ENCODE measurements at places on chromosomes 2 and 18.

DNA sequence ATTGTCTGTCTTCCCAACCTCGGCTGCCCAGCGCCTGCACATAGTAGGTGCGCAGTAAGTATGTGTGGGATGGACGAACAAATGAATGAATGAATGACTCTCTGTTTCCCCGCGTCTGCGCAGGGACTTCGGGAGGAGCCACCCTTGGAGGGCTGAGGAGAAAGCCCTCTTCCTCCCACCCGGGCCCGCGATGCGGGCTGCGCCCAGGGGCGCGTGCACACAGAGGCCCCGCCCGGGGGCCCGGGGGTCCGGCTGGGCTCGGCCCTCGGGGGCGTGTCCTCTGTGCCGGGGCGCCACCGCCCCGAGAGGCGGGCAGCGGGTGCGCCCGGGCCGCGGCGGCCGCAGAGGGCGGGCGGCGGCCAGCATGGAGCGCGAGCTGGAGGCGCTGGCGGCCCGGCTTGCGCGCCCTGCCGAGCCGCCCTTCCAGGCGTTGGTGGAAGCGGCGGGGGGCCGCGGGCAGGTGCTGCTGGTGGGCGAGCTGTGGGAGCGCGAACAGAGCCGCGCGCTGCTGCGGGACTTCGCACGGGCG lies at the start of gene C2orf72:
Gene C2orf72, plus strand, starts transcription at position 322 of the 529 bp plus-strand sequence. Its CDS starts 43 bp downstream, at position 365.
- DNase-seq: no peak

DNA sequence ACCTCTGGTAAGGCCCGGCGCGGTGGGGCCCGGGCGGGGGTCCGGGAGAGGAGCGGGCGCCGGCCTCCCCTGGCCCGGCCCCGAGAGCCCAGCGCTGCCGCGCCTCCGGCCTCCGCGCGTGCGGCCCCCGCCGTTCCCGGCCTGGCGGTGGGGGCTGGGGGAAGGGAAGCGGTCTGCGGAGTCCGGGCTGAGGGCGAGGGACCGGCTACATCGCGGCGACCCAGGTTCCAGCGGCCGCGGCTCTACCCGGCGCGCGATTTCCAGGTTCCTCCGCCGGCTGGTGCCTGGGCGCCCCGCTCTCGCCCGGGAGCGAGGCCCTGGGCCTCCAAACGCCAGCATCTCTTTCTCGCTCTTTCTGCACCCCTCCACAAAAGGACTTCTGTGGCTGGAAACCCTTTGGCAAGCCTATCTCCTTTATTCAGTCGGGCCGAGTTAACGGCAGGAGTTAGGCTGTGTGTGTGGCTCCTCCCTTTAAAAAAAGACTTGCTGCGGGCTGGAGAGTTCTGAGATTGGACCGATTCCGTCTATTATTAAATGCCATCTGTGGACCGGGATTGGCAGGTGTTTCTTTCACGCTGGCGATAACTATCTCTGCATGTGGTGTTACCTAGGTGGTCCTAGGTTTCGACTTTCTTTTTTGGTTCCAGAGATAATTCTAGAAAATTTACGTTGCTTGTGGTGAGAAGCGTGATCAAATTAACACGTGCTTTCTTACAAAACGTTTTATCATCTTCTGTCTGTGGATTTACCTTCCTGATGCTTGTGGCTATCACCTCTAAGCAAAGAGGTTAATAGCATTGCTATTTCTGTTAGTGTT lies 592 bp downstream of the ME2 start:
- DNase-seq: no peak

DNA sequence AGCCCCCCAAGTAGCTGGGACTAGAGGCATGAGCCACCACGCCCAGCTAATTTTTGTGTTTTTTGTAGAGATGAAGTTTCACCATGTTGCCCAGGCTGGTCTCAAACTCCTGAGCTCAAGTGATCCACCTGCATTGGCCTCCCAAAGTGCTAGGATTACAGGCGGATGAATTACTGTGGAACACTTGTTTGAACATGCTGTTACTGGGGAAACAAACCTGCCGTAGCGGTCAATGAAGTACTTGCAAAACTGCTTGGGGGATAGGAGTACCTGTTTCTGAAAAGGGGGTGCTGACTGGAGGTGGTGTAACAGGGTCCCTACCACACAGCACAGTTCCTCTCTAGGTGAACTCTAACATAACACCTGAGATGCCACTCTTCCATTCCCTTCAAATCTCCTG lies 5.9 kb upstream of the IMPACT start:
- DNase-seq: no peak

GRCh38 chr18:33538418-33539042 lies 39.5 kb upstream of the ASXL3 start:
- no peak for DNase-seq

DNA sequence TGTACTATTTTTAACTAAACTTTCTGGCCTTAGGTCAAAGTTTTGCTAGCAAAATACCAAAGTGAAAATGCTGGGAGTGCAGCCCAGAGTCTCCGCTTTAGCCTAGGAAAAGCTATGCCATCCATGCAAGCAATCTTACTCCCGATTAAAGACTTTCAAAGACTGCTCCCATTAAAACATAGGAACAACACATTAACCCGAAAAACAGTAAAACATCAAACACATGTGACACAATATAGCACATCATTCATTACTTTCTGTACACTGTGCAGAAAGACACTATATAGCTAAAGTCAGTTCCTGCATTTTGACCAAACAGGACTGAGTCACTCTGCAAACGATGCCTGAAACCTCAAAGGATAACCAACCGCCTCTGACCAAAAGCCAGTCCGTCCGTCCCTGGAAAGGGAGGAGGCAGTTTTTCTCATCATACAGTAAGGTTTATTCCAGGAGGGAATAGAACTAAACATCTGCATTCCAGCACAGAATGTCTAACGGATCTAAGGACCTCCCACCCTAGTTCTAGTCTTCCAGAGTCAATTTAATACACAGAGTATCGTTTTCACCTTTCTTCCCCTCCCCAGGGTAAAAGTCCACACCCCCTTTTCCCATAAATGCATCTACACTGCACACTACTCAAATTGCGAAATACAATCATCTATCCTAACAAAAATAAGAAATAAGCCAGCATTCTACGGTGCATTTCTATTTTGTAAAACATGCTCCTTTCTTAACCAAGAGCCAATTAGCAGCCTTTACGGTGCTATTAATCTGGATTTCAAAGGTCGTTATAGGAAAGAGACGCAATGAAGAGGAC lies 1.7 kb downstream of the ROCK2 start:
- peak; percentile 17 for DNase-seq

DNA sequence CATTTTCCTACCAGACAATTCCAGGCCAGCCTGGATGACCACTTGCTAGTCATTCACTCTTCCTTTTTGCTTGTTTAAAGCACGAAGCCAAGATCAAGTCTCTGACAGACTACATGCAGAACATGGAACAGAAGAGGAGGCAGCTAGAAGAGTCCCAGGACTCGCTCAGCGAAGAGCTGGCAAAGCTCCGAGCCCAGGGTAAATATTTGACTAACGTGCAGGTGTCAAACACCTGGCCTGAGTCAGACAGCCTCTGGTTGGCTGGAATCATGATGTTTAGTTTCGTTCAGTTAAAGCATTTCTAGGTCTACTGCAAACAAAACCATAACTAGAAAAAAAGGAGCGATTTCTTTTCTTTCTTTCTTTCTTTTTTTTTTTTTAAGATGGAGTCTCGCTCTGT lies 44.2 kb upstream of the LYPD6B start:
- DNase-seq: no peak

- no peak for DNase-seq
Observed at GRCh38 chr2:218428846-218429558, 10.1 kb downstream of the VIL1 start.

DNA sequence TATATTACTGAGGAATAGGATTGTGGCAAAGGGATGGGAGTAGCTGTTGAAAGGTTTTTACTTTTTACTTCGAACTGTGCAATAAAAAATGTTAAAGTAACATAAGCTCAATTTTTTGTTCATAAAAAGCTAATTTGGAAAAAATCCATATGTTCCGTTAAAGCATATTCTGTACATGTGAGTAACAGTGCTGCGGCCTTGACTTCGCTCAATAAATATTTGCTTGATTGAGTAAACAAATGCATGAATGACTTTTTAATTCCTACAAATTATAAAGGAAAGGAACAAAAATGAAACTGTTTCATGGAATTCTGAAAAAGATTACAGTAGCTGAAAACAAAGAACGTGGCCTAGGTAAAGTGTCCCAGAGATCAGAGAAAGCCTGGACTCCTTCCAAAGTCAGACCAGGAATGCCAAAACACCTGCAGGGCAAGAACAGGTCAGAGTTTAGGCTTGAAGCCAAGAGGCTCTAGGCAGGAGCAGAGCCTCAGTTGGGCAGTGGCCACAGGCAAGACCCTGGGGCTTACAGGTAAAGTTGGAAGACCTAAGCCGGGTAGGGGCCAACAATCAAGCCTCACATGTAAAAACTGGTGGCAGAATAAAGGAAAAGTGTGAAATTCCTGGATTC lies 44.3 kb upstream of the FIGN start:
- DNase-seq: no peak

DNA sequence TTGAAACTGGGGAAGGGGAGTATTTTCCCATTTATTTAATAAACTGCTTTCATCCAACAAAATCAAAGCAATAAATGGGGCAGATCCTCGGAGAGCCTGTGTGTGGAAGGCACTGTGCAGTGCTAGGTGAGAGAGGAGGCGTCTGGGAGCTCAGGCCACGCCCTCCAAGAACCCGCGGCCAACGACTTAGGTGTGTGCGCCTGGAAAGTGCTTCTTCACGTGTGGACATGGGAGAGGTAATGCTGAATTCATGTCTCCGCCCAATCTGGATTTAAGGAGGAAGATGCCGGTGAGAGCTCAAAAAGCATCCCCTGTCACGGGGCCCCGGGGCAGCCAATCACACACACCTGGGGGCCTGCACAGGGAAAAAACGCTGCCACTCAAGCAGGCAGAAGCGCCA lies 77.4 kb downstream of the HDAC4 start:
- DNase-seq: no peak

DNA sequence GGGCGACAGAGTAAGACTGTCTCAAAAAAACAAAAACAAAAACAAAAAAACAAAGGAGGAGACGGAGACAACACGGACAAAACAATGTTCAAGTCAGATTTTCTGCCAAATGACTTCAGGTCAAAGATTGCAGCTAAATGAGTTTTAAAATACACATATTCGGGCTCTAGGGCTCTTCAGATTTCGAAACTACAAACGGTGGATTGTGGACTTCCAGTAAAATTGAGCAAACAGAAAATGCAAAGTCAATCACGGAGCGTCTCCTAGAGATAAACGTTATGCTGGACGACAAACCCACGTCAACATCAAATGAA lies 558 bp downstream of the MRPS5 start:
- DNase-seq: peak; percentile 4

- no peak for DNase-seq
Observed at GRCh38 chr2:147382322-147382948, 462.4 kb upstream of the ACVR2A start.

DNA sequence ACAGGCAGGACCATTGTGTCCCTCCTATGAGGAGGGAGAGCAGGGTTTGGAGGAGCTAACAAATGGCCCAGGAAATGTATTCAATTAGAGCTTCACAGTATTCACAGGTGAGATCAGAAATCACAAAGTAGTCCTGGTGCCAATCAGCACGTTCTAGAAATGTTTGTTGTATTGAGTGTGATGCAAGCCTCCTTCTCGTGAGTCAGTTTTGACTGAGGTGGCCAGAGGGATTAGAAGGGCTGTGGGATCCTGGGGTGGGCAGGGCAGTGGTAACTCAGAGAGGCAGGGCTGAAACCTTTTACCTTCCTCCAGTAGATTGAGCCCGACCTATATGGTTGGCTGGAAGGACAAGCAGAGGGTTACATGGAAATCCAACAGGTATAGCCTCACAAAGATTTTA lies 95.0 kb downstream of the BOD1L2 start:
- DNase-seq: no peak

DNA sequence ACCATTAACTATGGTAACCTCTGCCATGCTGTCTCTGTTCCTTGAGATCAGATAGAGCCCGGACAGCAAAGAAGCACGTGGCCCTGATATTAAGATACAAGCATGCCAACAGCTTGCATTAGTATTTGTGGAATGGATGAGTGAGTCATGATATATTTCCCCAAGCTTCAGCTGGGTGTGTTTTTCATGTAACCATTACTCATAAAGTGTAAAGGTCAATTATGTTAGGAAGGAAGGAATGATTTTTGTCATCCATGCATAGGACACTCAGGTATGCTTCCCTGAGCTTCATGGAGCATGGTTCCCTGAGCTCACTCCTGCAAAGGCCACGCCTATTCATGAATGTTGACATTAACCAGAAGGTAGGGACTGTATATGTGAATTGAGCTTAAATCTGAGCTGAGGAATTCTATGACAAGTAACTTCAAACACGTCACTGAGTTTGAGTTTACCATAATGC lies 74.6 kb downstream of the ARL4C start:
- peak; percentile 79 for DNase-seq

GRCh38 chr2:228094377-228094921 lies 87.0 kb downstream of the SPHKAP start:
- peak; percentile 35 for DNase-seq

DNA sequence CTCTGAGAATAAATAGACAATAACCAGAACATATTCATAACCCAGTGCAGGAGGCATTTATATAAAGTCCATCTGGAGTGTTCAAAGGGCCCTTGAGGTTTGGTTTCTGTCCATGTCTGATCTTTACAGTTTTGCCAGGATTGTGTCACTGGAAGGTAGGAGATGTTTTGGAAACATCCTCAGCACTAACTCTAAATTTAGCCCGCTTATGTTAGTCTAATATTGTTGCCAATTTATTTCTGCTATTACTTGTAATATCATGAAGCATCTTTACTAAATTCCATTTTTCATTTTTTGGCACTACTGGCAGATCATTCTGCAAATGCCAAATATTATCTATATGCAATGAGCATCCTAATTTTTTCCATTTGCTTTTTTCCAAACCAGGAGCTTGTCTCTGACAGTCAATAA lies 22.4 kb upstream of the REV1 start:
- DNase-seq: no peak

DNA sequence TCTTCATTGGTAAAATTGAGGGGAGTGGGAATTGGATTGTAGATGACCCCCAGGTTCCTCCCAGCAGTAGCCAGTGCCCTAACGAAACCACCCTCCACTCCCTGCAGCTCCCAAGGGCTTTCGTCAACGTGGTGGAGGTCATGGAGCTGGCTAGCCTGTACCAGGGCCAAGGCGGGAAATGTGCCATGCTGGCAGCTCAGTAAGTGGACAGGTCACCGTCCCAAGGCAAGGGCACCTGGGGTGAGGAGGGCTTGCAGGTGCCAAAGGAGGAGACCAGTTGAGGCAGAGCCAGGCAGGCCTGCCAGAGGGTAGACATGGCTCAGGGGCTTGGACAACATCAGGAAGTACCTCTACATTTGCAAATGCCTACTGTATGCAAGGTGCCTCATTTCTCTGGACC lies 122.6 kb upstream of the PPP1CB start:
- DNase-seq: no peak

DNA sequence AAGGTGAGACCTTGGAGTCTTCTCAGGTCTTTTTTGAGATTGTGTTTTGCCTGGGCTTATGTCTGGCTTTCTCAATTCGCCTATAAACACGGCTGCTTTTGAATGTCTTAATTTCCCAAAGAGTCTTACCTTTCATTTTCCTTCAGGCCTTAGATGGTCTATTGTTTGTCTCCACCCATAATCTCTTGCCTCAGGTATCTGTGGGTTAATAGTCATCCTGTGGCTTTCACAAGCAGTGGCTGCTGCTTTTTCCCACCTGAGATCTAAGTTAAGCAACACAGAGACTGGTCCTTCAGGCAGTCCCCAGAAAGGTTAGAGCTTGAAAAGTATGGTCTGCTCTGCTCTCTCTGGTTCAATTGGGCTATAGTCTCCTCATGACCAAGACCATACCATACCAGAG lies 275.3 kb downstream of the INSIG2 start:
- no peak for DNase-seq

GRCh38 chr18:22865354-22866116 lies 67.6 kb upstream of the RBBP8 start:
- no peak for DNase-seq
